Foreskin keratinocyte (primary cell): ENCODE measurements at places on chromosomes 2 and 18.
A peak's percentile ranks its signal among the peaks of the same experiment; 100 is the strongest.

DNA sequence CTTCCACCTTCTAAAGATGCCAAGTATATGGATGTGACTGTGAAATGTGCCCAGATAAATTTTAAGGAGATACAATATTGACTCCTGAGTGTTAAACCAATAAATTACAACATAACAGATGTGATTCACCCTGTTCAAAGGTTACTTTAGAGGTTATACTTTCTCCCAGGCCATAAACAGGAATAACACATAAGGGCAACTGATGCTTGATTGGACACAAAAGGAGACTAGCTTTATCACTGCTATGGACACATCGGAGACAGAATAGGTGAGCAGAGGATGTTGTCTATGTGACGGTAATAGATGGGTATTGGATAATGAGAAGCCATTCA is 31.9 kb upstream of the SLC25A52 start:
- DNase-seq, result no peak

GRCh38 chr2:240363746-240364581 is 71.5 kb upstream of the GPC1 start:
- DNase-seq, result no peak

DNA sequence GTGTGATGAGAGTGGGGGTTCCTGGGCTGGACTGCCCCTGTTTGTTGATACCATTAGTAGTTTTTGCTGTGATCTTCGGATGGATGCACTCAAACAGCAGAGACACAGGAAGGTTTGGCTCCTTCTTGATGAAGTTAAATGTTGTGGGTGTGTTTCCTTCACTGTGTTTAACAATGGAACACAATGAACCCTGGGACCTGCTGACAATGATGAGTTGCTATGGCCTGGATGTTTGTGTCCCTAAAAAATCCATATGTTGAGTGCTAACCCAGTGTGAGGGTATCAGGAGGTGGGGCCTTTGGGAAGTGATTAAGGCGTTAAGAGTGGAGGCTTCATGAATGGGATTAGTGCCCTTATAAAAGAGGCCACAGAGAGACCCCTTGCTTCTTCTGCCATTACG is 237.4 kb upstream of the HS6ST1 start:
- DNase-seq, result no peak

- DNase-seq, result no peak
These were observed 59.8 kb downstream of the SNTG2 start for GRCh38 chr2:1010415-1010930.

DNA sequence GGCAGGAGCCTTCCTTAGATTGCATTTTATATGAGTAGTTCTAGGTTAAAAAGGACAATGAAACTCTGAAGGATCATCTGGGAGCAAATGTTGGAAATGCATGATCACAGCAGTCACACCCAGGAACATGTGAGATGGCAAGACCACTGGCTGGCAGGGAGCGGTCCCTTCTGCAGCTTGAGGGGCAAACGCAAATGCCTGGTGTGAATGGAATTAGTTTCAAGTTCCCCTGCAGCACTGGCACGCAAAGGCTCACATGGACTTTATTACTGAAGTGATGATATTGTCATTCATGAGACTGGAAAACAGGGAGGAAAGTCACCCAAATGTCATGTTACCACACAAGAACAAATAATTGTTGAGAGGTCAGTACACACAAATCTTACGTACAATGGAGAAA is 223.3 kb downstream of the FBXO15 start:
- DNase-seq, result no peak

DNA sequence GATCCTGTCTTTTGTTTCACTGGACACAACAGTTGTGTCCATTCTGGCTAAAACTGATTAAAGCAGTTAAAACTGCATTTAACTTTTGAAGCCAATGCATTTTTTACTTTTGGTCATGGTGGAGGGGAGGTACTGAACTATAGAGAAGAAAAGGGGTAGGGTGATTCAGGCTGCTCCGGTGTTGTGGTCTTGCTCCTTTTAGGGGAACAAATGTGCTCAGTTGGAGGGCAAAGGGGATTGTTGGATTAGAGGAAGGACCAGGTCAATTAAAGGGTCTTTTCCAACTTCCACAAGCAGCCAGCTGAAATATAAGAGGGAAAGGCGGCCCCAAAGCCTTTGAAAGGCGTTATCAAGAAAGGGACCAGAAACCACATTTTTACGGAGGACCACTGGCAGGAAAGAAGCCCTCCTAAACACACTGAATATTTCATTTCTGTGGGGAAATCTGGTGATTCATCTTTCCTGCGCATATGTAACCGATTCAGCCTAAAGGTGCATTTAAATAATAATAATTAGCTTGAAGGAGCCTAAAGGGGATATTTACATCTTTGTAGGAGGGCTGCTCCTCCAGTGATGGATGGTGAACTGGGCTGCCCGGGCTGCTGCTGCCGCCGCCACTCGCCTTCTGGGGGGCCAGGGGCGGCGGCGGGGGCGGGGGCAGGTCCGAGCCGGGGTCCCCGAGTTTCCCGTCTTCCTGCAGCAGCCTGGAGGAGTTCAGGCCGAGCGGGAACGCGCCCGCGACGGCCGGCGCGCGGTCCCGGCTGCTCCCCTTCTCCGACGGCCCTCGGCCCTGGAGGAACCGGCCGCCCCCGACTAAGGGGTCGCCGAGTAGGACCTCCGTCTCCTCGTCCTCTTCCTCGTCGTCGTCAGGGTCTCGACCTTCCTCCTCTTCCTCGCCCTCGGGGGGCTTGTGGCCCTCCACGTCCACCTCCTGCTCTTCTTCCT is 5.2 kb downstream of the SKOR2 start:
- DNase-seq, result no peak

- no peak for DNase-seq
These were observed 82.7 kb downstream of the SCG2 start for GRCh38 chr2:223519471-223519870.

GRCh38 chr2:234252772-234253171 is 202.3 kb downstream of the SPP2 start:
- DNase-seq, result no peak

DNA sequence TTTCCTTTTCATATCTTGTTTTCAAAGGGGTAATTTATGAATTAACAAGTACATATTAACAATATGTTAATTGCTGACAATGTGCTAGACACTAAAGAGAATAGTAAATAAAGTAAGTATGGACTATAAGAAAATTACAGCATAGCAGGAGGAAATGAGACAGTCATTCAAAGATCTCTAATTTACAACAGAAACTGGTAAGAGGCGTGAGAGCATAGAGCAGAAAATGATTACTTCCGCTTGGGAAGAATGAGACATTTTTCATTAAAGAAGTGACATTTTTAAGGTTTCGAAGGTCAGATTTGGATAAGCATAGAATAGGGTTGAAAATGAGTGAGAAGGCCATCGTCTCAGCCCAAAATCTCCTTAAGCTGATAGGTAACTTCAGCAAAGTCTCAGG is 184.4 kb upstream of the SESTD1 start:
- no peak for DNase-seq

DNA sequence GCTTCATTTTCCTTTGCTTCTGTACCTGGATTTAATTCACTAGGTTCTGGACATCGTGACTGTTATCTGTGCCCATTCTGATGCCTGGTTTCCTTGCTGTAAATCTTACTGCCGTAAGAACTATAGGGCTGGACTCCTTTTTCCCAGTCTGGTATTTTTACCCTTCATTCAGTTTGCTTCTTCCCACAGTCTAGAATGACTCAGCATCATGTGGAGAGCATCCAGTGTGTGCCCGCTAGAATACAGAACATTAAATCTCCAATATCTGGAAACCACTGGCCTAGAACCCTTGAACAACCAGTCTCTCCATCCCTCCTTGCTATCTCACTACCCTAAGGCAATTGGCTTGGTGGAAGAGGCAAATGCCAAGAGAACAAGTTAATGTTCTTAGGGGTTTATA is 1075.4 kb upstream of the ZEB2 start:
- DNase-seq, result no peak

GRCh38 chr2:33284287-33284686 is 192.2 kb upstream of the RASGRP3 start:
- DNase-seq, result no peak

DNA sequence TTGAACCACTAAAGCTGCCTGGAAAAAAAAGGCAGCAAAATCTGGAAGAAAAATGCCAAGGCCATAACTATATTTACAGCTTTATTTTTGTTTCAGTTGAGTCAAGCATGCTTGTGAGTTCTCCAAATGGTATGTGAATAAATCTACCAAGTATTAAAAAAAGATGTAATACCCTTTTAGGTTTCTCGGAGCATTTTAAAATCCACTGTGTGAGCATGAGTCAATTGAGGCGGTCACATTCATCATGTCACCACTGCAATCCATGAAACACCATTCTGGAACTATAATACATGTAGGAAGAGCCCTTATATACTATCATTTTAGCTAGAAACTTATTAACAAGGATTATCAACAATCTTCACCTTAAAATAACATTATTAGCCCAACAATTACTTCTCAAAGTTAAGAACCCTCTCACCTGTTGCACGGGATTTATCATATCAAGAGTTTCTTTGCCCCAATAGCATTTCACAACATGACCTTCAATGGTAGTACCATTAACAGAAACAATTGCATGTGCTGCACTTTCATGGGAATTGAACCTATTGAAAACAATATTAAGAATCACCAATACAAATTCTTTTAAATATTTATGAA is 24.2 kb upstream of the C2orf42 start:
- DNase-seq, result no peak

DNA sequence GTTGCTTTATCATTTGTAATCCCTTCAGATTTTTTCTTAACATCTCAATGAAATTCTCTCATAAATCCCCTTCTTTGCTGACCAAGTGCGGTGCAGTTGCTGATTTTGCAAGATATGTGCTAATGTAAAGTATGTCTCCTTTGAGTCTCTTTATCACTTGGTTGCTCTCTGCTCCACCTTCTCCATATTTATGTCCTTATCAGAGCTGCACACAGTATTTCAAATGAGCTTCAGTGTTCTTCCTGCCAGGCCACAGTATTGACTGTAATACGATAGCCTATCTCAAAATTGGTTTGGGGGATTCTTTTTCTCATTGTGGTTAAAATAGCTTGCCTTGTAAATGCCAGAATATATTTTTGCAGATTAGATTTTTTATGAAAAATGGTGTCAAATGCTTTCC is 32.2 kb downstream of the MAIP1 start:
- no peak for DNase-seq

DNA sequence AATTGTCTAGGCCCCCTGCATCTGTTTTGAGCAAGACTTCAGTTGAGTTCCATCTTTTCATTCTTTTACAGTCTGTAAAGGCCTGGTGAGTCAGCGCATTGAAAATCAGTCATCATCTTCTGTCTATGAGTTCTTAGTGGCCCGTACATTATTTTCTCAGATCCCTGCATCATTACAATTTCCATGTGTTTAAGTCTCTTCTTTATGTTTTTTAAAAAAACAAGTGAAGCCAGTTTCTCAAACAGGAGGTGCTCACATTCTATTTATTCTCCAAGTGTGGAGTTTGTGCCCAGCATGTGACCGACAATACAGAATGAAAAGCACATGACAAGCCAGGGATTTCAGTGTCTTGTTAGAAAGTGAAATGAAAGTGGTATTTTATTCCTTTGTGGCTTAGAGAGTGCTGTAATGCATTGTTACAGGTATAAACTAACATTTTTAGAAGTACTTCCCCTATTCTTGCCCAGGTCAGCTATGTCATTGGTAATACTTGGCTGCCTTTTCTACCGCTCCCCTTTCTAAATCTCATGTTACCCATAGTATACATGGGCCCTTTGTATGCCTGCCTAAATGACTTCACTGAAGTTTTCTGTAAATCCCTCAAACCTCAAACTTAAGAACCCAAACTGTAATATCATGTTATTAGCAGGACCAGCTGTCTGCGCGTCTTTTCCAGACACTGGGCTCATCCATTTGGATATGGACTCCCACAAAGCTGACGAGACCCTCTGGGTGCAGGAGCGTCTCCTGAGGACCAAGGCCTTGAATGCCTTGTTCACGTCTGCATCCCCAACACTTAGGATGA is 67.6 kb downstream of the FEZ2 start:
- no peak for DNase-seq

- no peak for DNase-seq
These were observed 51.8 kb downstream of the MYO3B start for GRCh38 chr2:170229744-170230143.

GRCh38 chr2:37287966-37288365 is 36.7 kb downstream of the PRKD3 start:
- DNase-seq, result peak; percentile 15

DNA sequence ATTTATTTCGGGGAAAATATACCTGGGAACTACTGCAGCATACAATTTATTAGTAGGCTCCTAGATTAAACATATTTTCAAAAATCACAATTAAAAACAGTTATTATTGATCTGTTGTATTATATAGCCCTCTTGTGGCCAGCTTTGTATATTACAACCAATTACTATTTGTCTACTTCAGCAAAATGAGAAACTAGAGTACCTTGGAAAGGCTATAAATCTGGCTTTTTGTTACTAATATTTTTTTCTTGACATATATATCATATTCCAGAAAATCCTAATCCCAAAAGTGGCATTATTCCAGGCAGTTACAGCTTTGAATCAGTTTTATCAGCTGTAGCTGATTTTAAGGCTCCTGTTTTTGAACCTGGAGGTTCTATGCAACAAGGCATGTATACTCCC is 101.2 kb downstream of the UBR3 start:
- peak; percentile 22 for DNase-seq

GRCh38 chr2:152573168-152573567 is 144.1 kb downstream of the PRPF40A start:
- DNase-seq, result peak; percentile 90

- DNase-seq, result no peak
These were observed 87.9 kb downstream of the UGGT1 start for GRCh38 chr2:128178650-128179460.

GRCh38 chr18:47911877-47912276 is 18.6 kb downstream of the SMAD2 start:
- DNase-seq, result no peak

DNA sequence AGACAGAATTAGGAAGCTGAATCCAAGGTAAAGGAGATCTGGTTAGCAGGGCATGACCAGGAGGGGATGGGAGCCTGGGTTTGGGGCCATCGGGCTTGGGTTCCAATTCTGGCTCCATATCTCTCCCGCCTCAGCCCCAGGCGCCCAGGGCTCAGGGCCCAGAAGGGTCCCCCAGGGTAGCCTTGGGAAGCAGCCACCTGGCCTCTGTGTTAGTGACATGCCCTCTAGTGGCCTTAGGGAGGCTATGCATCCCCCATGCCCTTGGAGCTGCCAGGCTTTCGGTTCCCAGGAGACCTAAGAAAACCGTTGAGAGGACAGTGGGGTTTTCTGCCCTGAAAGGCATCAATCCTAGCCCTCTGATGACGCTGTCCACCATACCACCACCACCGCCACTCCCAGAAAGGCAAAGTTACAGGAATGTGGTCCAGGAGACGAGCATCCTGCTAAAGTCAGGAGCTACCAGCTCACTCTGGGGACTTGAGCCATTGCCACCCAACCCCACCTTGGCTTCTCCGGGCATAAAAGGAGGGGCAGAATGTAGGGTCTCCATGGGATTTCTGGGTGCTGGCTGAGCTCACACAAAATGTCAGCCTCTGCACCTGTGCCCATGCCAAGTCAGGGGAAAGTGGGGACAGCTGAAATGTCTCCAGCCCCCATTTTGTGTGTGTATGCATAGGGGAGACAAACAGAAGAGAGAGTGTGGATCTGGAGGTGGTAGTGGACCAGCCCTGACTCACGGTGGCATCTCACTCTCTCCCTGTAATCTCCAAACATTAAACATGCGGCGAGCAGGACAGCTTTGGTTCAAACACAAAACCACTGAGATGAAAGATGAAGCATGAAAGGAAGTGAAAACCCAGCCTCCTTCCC is 56.5 kb downstream of the EMX1 start:
- DNase-seq, result peak; percentile 32
